Stimulated activated CD4-positive, alpha-beta T cell treated with anti-CD3 and anti-CD28 coated beads, Interleukin-15, amount 100 ng/mL, for 48 hours (primary cell): ENCODE measurements at places on chromosomes 6 and 20.

DNA sequence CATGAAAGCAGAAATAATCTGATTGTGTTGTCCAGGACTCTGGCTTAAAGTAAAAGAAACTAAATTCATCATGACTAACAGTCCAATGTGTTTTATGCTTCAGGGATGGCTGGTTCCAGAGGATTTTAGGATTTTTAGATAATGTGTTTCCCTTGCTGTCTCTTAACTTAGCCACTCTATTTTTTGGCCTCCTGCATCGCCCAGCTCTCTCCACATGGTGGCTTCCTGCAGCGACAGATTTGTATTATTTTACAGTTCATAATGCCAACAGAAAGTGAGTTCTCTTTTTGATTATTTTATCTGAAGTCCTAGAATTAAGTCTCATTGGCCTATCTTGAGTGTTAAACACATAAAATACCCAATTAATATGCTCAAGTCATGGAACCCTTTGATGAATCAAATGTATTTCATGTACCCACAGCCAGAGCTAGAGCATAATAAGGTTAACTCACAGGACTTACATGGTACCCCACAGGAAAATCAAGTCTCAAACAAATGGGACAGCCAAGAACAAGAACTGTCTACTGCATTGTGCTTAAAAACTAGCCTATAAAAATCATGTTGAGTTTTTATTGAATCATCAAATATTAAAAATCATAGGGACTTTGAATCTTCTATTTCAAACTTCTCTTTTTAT lies 582.5 kb downstream of the DOK5 start:
- no peak for DNase-seq

GRCh38 chr6:107626645-107627044 lies 136.7 kb downstream of the SOBP start:
- no peak for DNase-seq

DNA sequence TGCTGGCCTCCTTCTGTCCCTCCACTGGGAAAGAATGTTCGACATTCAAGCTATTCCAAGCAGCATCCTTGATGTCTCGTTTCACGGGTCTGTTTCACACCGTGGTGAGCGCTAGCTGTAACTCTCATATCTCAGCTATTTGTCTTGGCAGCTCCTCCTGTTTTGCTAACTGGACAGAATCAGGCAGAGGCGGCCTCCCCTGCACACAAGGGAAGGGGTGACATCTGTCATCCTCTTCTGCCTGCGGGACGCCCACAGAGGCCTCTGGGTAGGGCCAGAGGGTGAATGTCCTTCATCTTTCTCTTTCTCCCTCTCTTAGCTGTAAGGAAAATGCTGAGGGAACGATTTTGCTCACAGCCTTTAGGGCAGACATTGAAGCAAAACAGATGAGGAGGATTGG lies 232.8 kb upstream of the GMDS start:
- no peak for DNase-seq

DNA sequence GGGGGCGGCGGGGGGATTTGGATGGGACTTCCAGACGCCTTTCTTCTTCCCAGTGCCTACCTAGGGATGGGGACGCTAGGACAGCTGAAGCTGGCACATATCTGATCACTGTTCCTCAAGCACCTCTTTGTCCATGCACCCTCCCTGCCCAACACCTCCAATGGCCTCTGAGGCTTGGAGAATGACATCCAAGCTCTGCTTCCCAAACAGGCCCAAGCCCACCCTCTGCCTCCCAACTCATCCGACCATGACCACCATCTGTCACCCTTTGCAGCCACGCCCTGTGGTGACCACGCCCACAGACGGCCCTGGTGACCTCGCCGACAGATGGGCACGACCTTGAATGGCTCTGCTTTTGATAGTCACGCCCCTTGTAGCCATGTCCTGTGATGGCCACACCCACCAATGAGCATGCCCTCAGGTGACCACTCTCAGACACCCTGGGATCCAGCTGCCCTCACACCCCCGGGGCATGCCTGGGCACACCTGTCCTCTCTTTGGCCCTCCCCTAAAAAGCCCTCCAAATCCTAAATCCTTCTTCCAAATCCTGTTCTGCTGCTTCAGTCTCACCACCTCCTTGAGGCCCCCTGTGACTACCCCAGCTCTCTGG lies 51.0 kb downstream of the SSR1 start:
- DNase-seq, result no peak

DNA sequence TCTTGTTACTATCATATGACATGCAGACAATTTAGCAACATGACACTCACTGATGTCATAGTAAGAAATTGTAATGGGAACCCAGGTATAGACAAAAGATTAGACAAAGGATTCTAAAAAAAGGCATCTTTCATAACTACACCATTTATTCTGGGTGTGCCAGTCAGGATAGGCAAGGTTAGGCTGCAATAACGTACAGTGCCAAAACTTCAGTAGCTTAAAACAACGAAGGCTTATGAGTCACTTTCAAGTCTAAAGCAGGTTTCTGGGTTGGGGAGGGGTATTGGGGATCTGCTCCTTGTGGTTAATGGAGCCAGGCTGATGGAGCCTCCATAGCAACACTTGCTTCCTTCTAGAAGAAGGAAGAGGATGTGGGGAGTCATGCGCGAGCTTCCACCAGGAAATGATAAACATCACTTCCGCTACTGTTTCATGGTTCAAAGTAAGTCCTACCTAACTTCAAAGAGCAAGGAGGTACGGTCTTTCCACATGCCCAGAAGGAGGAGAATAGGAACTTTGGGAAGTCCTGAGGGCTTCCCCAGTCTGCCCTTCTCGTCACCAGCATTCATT lies 2.0 kb upstream of the GTSF1L start:
- no peak for DNase-seq

GRCh38 chr6:28603891-28604290 lies 78.2 kb downstream of the GPX5 start:
- no peak for DNase-seq

DNA sequence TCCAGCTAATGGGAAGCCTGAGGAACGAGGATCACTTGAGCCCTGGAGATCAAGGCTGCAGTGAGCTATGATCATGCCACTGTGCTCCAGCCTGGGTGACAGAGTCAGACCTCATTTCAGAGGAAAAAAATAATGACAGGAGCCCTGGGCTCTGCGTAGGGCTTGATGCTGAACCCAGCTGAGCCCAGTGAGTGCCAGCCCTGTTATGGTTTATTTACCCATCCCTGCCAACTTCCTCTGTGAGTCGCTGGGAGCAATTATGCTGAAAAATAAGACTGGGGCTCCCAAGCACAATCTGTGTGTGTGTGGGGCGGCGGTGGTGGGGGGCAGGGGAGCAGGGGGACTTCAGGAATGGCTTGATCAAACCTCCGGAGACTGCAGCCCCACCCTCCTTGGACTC lies 75.9 kb upstream of the PMEPA1 start:
- DNase-seq, result no peak

DNA sequence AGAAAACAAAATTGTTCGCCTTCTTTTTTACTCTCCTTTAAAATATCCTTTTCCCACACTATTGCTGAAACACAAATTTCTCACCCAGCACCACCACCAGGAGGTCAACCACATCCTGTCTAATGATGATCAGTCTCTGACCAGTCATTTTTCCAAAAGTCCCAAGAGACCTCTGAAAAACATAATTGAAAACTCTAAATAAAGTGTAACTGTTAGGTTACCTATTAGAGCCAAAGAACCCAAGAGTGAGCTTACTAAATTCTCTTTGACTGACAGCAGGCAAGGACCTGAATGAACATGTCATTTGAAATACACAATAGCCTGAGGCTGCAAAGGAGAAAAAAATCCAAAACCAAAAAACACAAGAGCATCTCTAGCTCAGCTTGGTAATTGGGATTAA lies 735.4 kb downstream of the CBLN4 start:
- DNase-seq, result no peak

DNA sequence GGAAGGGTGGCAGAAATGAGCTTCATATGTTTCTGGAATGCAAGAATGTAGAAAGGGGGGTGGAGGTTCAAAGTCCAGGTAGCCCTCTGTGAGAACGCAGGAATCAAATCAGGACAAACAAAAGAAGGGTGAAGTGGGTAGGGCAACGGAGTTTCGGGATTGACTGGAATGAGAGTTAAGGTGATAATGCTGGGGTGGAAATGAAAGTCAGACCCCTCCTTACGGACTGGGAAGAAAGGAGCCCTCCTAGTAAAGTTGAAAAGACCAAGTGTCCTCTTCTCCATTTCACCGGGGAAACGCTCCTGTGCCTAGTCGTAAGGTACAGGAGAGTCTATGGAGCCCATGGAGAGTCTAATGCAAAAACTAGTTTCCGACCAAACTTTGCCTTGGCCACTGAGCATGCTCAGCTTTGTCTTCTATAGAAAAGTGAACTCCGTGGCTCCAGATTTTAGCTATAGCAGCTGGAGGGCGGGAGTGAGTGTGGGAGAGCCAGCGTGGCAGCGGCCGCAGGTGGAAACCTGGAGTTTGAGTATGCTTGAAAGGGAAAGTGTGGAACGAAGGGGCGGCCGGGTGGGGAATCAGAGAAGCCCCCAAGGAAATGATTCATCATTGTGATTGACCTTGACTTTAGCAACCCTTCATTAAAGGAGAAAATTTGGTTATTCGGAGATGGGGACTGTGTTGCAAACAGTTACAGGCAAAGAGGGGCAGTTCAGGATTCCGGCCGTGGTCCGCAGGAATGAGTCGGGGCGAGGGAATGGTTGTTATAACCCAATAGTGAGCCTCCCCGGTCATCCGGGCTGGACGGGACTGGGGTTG lies 1.3 kb upstream of the LRRC1 start:
- DNase-seq, result no peak

GRCh38 chr6:143410859-143411270 lies 39.6 kb downstream of the ADAT2 start:
- DNase-seq, result no peak

DNA sequence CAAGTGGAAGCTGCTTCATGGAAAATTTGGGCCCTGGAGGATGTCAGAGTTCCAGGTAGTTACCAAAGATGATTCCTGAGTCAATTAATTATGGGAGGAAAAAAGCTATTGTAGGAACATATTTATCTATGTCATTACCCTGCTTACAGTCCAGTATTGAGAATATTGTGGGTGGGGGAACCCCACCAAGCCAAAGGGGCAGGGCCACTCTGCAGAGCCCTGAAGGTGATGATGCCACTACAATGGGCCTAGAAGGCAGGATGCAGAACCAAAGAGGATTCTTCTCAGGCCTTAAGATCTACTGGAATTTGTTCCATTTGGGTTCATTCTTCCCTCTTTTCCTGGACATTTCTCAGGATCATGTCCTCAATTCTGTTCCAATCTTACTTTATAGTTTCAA lies 375.2 kb upstream of the MARCKS start:
- no peak for DNase-seq

- DNase-seq, result no peak
Measured at GRCh38 chr20:16974855-16975162, 226.7 kb downstream of the OTOR start.

DNA sequence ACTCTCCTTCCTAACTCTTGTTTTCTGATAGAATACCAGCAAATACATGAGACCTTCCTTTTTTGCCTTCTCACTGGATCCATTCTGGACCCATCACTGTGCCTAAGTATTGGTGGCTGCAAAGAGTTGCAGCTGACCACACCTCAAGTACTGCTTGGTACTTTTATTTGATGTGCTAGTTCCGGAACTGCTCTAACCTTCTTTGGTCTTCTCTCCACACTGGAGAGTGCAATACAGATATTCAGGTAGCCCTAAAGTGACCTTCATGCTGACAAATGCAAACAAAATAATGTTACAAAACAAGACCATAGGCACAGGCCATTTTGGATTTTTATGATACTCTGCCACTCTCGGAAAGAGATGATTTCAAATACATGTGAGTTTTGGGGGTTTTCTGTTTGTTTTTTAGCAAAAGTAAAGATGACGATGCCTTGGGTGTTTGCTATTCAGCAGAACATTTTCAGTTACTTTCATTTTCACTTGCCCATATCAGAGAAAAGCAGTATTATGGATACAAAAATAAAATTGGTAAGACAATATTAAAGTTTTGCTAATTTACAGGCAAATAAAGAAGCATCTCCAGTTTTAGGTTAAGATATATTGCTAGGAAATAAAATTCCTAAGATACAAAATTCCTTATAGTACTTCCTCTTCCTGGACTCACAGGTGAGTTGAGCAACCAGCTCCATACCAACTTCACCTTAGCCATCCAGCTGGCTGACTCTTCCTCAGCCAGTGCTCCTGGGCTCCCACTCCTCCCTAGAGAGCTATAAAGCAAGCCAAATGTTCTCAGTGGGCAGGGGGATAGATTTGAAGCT lies 42.0 kb downstream of the PTPRK start:
- no peak for DNase-seq
